ENCODE measurements at places on chromosomes 11 and 22.

- DNase-seq = peak; percentile 98
Observed at GRCh38 chr22:28139961-28140360, 220.9 kb upstream of the PITPNB start.

DNA sequence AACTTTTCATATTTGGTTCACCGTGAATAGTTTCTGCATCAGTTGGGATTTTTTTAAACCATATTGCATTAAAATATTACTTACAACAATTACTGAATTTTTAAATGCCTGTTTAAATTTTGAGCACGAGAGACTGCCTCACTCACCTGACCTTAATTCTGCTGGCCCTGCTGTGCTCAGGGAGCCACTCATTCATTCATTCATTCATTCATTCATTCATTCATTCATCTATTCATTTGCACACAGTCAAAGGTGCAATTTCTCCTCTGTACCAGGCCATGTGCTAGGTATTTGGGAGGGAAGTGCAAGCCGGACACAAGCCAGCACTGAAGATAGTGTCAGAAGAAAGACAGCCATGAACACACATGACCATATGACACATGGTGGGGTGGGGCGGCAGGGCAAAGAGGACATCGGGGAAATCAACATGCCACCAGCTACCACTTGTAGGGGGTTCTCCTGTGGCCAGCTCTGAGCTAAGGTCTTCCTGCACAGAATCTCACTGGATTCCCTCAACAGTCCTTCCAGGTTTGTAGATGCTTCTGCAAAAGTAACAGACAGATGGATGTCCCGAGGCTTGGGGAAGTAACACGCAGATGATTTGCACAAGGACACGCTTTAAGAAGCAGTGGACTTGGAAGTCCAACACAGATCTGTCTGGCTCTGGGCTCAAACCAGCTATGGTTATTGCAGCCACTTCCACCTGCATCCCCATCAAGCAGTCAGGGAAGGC, 568 bp upstream of the CSF2RB start:
- DNase-seq = no peak

- no peak for DNase-seq
Observed at GRCh38 chr22:23497016-23497885, 82.8 kb downstream of the IGLL1 start.

GRCh38 chr22:44659140-44659539, 42.9 kb upstream of the PRR5 start:
- no peak for DNase-seq

- no peak for DNase-seq
Observed at GRCh38 chr22:44638971-44639760, 62.8 kb upstream of the PRR5 start.

- DNase-seq = no peak
Observed at GRCh38 chr22:30244066-30244465, 2.5 kb downstream of the LIF start.

Measured in amniotic epithelial cell (primary cell).